Germinal center (tissue), 1 donor: ENCODE measurements at places on chromosomes 12 and 14.

DNA sequence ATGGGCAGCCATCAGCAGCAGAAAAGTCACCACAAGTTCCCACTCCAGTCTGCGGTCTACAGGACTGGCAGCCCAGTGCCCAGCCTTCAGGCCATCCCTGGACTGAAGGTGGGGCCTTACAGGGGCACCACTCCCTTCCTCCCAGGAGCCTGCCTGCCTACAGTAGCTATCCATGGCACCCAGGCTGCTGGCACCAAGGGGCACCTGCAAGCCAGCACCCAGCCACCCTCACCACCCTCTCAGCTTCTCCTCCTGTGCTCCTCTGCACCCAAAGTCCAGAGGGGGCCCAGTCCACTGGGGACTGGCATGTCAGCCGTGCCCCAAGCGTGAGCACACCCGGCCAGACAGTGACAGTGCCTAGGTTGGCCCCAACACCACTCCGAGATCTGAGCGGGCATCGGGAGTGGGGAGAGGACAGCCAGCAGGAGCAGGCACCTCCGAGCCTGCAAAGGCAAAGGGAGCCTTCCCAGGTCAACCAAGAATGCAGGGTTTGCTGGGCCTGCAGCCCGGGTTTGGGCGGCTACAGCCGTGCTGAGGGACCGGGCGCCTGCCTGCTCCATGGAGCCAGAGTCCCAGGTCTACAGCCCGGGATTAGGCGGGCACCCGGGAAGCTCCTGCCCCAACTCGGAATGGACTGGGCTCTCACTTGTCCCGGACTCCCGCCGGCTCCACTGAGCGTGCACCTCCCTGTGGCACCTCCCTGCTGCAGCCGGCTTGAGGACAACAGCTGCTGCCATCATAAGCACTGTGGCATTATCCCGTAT is 8.1 kb upstream of the OR6C65 start:
- DNase-seq = no peak

- no peak for DNase-seq
These were observed 73.2 kb downstream of the TSPAN11 start for GRCh38 chr12:30999723-31000122.

DNA sequence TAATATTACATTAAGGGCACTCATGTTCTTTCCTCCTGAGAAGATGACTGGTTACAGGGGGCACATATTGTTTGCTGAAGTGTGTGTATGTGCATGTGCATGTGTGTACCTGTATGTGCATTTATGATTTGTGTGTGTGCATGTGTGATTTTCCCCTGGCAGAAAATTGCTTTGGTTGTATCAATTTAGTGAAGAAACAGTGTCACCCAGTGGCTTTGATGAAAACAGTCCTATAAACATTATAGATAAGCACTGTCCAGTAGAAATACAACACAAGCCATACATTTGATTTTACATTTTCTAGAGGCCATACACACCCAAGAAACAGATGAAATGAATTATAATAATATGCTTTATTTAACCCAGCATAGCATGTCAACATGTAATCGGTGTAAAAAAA is 8.6 kb downstream of the PDE3A start:
- DNase-seq = no peak

GRCh38 chr12:124392271-124392666 is 97.4 kb downstream of the RFLNA start:
- DNase-seq = peak; percentile 44

DNA sequence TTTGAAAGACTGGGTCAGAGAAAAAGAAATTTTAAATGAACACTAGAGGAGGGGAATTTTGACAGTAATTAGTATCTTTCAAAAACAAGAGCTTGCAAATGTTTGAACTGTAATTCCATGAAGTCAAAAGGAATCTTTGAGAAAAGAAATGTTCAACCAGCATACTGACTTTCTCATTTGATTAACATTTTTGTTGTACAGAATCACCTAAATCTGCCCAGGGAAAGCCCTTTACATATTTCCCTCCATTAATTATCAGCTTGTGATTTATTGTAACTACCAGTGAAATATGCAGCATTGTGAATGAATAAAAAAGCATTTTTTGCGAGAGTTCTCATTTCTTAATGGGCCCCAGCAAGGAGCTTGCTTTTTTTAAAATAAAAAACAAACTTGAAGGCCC is 61.2 kb upstream of the CCDC91 start:
- no peak for DNase-seq

DNA sequence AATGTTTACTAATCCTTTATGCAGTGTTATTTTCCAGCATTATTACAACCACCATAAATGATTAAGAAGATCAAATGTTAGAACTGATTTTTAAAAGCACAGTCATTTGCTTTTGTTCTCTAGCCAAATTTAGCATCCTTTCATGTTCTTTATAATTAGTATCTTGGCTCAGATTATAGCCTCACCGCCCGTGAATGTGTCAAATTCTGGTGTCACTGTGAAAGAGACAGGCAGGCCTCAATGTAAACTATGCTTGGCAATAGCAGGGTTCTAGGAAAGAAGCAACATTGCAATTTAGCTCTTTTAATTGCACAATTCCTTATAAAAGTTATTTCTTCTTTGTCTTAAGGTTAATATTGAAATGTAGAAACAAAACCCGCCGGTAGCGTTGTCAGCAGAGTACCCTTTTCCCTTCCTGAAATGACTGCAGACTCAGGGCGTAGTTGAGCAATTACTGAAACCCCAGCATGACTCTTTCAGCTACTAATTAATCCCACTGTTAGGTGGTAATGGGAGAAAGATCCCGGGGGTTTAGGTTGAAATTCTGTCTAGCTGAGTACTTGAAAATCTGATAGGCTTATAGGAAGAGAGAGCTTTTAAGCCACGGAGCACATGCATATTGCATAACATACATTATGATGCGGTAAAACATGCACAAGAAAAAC is 1600.5 kb upstream of the SEL1L start:
- no peak for DNase-seq

- no peak for DNase-seq
These were observed 130.7 kb upstream of the ARID2 start for GRCh38 chr12:45598761-45599160.
